ENCODE measurements at places on chromosomes 12 and 14.

DNA sequence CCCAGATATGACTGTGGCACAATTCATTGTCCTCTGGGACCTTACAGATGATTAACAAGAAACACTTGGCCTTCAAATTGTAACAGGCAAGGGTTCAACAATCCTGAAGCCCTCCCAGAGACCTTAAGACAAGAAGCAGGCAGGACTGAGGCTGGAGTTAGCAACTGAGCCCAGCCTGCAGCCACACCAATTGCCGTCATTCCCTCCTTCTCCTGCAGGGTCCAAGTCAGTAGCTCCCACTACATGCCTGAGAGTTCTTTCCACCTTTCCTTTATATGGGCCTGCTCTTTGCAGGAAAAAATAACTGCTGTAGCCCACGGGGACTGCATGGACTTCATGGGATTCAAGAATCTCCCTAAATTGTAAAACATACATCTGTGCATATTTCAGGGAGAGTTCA lies 2.4 kb upstream of the SERPINA4 start:
- DNase-seq, result no peak

- no peak for DNase-seq
These were observed 50.4 kb upstream of the RPH3A start for GRCh38 chr12:112741106-112741505.

- no peak for DNase-seq
These were observed 48.2 kb upstream of the TPH2 start for GRCh38 chr12:71890475-71890874.

- DNase-seq, result peak; percentile 70
These were observed 570 bp upstream of the MRPS35 start for GRCh38 chr12:27709932-27710591.

- no peak for DNase-seq
These were observed 60.7 kb upstream of the DCD start for GRCh38 chr12:54708826-54709225.

Measured in choroid plexus epithelial cell (primary cell).